Stimulated activated CD4-positive, alpha-beta T cell treated with anti-CD3 and anti-CD28 coated beads, Interleukin-4, amount 100 ng/mL, for 4 hours (primary cell): ENCODE measurements at places on chromosomes 1 and 21.

- DNase-seq = no peak
These were observed 11.0 kb downstream of the PLEKHA6 start for GRCh38 chr1:204348722-204349121.

GRCh38 chr1:156435545-156436140 is 64.9 kb downstream of the MEF2D start:
- DNase-seq = no peak

DNA sequence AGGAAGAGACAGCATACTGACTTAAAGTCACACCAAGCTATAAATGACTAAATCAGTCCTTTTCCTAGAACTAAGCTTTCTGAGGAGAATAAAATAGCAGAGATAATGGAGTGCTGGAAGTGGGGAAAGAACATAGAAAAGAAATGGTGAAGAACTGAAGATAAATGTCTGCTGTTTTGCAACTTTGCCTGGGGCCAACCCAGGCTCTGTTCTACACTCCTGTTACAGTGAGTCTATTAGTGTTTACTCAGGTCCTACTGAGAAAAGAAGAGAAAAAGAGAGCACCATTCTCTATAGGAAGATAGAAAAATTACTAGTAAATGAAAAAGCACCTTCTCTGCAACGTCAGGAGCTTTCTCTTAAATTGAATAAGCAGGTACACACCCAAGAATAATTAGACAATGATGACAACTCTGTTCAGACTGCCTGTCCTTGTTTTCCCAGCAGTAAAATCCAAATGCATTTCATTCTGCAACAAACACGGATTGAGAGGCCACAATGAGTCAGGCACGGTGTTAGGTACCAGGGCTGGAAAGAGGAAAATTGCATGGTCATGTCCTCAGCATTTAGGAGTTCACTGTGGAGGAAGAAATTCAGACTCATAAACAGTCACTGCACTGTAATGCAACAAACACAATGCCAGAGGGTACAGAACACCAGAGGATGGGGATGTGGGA is 139.4 kb upstream of the CAMK1G start:
- DNase-seq = no peak

DNA sequence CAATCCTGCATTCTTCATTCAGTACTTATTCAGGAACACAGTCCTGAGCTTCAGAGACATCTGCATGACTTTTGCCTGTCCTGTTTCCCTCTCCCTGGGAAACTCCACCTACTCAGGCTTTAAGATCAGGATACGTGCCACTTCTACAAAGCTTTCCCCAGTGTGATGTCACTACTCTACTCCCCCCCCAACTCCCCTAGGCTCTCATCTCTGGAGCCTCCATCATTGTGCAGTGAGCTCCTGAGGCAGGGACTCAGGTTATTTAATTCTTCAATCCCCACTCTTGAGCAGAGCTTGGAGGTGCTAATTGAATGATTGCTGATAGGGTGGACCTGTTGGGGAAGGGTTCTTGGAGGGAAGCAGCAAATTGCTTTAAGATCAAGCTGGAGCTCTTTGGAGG is 1.2 kb downstream of the NT5C1A start:
- DNase-seq = no peak

DNA sequence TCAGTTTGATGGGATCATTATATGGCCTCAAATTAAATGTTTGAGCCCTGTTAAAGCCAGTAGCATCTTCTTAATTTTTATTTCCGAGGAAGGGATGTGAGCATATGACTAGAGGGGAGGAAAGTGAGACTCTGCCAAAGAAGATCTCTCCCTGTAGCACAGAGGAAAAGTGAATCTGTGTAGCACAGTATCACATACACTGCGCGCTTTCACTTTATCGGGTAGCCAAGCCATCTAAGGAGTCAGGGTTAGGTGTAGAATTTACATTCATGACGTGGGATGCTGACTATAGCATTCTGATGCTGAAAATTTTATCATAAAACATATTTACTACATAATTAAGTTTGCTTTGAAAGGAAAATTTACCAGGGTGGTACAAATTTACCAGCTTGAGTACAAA is 24.0 kb downstream of the LRRC8D start:
- no peak for DNase-seq

GRCh38 chr1:198623752-198624647 is 14.8 kb upstream of the PTPRC start:
- DNase-seq = no peak

DNA sequence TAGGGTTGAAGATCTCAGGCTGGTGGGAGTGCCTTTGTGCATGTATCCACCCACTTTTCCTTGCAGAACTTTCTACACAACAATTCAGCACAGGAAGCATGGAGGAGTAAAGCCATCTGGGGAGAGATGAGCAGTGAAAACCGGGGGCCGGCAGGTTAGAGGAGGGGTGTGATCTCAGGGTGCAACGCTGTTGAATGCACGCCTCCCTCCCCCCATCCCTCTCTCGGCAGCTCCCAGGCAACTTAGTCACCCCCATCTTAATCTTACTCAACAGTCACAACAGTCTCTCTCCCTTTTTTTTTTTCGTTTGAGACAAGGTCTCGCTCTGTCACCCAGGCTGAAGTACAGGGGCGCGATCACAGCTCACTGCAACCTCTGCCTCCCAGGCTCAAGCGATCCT is 16.6 kb upstream of the ABCG1 start:
- no peak for DNase-seq

DNA sequence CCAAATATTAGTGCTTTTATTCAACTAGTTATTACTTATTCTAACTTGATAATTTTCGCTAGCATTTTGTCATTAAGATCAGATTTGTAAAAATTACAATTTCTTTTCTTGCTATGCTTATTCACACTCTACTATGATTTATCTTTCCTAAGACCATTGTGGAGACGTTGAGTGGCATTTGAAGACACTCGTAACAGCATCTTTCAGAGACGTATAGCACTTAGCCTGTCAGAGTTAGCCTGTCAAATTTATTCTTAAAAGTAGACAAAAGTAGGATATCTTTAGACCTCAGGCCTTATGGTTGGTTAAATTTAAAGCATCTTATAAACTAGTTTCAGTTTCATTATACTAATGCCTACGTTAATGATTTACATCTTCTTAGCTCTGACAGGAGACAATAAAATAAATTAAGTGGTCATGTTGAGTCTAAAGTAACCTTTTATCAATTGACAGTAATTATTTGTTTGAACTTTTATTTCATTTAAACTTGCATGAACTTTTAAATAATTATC is 1410.1 kb downstream of the MRPL39 start:
- DNase-seq = no peak

- DNase-seq = no peak
These were observed 33.8 kb downstream of the STPG1 start for GRCh38 chr1:24379733-24380315.

DNA sequence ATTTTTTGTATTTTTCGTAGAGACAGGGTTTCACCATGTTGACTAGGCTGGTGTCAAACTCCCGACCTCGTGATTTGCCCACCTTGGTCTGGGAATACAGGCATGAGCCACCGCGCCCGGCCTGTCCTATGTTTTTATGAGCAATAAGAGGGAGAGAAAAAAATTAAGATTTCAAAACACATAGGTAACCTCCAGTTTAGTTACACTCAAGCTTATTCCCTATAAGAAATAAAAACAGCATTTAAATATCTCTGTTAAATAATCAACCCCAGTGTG is 7.1 kb downstream of the RSBN1 start:
- DNase-seq = no peak

DNA sequence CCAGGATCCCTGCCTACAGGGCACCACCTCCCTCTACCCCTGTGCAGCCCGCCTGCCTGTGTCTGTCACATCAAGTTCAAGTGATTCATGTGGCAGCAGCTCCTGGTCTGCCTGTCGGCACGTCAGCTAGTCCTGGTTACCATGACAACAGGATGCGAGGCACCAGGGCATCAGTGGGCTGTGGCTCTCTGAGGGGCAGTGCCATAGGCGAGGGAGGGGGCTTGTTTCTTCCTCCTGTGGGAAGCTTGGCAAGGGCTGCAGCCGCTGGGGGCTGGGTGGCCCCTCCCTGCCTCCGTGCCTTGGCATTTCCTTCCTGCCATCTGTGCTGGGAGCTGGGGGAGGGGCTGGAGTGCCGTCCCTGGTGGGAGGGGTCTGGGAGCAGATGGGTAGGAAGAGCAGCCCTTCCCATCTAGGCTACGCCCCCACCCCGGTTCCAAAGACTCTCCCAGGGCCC is 43.1 kb downstream of the FOXO6 start:
- DNase-seq = no peak

GRCh38 chr21:43944757-43945156 is 67.4 kb upstream of the TRAPPC10 start:
- DNase-seq = no peak

DNA sequence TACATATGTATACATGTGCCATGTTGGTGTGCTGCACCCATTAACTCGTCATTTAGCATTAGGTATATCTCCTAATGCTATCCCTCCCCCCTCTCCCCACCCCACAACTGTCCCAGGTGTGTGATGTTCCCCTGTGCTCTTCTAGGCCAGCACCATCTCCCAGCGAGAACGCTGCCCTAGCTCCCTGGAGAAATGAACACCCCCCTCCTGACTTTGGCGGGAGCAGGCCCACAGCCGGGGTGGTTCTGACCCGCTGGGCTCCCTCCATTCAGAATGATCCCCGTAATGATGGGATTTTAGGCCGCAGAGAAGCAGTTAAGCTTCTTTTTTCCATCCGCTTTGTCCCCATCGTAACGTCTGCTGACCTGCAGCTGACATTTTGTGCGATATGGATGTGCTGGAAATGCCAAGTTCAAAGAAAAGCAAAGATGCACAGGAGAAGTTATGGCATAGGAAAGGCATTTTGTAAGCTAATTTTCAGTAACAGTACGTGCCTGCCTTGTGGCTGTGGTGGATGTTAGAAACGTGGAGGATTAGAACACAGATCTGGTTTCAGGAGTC is 39.3 kb downstream of the ELK4 start:
- no peak for DNase-seq
